NCI-H1092 (cell line): ENCODE measurements at places on chromosomes 16 and 17.

DNA sequence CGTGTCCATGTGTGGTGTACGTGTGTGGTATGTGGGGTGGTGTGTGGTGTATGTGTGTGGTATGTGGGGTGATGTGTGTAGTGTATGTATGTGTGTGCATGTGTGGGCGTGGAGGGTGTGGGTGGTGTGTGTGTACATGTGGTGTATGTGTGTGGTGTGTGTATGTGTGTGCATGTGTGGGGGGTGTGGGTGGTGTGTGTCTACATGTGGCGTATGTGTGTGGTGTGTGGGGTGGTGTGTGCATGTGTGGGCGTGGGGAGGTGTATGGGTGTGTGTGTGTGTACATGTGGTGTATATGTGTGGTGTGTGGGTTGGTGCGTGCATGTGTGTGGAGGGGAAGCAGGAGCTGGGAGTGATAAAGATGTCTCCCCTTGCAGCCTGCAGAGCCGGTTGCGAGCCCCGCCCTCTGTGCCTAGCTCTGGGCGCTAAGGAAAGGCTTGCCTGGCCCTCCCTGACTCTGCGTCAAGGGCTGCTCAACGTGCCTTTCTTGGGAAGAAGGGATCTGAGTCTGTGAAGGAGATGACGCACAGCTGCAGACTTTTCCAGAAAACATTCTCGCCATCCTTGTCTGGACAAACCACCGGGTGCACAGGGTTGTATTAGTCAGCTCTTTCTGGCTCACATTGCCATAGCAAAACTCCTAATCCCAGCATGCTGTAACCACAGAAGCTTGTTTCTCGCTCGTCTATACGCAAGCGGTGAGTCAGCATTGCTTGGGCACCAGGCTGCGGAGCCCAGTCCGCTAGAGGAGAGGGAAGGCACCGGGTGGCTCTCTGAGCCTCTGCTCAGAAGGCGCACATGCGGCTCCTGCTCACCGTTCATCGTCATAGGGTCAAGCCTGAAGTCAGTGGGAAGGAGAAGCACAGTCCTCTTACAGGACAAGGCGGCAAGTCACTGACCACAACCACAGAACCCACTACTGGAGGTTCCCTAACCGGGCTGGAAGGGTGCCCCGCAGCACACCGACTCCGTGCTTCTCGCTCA lies 2.0 kb upstream of the CD300H start:
- no peak for DNase-seq

DNA sequence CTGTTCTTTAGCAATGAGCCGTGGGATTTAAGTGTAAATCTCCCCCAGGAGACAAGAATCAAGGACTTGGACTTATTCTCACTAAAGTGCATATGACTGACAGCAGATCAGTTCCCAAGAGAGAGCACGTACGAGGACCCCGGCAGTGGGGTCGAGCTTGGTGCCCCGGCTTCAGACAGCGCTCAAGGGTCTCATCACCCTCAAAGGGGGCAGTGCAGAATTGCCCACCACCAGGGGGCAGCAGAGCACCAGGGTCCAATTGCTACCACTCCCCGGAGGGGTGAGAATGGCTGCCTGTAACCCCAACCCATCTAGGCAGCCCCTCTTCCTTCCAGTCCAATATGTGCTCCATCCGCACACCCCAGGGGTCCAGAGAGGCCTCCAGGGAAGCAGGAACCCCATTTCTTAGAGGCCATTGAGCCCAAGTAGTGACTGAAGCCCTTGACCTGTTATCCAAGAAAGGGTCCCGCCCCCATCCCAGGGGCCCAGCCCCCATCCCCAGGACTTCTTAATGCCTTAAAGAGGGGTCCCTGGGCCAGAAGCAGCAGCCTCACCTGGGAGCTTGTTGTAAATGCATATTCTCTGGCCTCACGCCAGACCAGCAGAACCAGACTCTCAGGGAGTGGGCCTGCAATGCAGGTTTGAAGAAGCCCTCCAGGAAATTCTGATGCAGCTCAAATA lies 86.1 kb downstream of the ZDHHC7 start:
- peak; percentile 13 for DNase-seq

GRCh38 chr17:56926704-56927103 lies 12.9 kb upstream of the TRIM25 start:
- DNase-seq, result no peak

DNA sequence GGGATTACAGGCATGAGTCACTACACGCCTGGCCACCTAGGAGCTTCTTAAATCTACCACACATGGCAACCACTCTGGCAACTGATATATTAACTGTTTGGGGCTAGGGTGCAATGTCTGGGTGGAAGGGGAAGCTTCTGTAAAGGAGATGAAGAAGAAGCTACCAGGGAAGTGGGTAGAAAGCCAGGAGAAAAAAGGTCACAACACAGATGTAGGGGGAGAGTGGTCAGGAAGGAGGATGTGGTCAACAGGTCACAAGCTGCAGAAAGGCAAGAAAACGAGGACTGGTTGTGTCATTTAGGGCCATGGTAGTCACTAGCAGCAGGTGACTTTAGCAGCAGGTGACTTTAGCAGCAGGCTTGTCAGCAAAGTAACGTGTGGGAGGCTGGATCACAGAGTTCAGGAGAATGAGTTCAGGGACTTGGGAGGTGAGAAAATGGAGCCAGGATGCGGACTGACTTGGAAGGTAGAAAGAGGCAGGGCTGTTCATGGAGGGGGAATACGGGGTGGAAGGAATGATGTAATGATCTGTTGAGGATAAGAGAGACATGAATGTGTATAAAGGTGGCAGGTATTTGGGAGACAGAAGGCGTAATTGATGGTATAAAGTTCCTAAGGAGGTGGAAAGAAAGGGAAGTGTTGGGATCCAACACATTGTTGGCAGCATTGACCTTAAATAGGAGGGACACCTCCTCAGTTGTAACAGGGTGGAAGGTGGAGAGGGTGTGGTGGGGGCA lies 16.3 kb upstream of the WFIKKN2 start:
- DNase-seq, result no peak

DNA sequence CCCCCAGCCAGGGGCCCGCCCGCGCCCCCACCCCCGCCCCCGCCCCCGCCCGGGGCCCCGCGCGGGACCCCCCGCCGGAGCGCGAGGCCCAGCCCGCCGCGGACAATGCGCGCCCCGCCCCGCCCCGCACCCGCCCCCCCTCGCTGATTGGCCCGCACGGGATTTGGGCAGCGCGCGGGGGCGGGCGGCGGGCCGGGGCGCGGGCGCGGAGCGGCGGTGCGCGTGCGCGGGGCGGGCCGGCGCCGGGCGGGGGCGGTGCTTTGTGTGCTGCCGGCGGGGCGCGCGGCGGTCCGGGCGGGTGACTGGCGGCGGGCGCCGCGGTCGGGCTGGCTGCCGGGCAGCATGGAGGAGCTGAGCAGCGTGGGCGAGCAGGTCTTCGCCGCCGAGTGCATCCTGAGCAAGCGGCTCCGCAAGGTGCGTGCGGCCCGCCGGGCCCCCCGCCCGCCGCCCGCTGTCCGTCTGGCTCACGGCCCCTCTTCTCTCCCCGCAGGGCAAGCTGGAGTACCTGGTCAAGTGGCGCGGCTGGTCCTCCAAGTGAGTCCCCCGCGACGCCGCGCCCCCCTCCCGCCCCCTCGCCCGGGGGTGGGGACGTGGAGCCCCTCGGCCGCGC lies at the start of gene CBX2:
TSS of gene CBX2 (plus strand) at position 255 of the 610 bp plus-strand sequence. CDS start at position 343, 88 bp downstream.
- peak; percentile 49 for DNase-seq

DNA sequence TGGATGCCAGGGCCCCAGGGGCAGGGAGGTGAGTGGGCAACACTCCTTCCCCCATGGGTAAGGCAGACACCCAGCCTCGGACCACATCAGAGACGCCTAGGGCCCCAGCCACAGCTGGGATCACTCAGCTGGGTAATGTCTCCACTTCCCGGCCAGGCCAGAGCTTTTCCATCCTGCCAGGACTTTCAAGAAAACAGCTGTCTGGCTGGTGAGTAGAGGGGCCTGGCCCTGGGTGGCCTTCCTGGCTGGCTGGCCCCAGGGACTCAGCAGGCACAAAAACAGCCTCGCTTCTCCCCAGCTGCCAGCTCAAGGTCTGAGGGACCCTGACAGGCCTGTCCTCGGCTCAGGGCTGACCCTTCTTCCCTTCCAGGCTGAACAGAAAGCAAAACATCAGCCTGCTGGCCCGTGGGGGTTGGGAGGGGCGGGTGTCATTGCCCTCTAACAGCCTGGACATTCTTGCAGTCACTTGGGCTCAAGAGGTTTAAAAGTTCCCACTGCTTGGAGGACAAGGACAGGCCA lies 45.3 kb upstream of the JPH3 start:
- no peak for DNase-seq

GRCh38 chr17:58337600-58338453 lies 9.2 kb upstream of the TSPOAP1 start:
- no peak for DNase-seq

GRCh38 chr16:75471723-75472633 lies 7.5 kb upstream of the TMEM170A start:
- DNase-seq, result peak; percentile 58
